ENCODE measurements at places on chromosomes 4 and X. TPM values are rescaled to one million over a fixed set of nuclear protein-coding genes. Genes with fewer than 3 reads are reported as not detected.

GRCh38 chrX:2875798-2876399 lies 47.2 kb downstream of the GYG2 start:
- no peak for DNase-seq

DNA sequence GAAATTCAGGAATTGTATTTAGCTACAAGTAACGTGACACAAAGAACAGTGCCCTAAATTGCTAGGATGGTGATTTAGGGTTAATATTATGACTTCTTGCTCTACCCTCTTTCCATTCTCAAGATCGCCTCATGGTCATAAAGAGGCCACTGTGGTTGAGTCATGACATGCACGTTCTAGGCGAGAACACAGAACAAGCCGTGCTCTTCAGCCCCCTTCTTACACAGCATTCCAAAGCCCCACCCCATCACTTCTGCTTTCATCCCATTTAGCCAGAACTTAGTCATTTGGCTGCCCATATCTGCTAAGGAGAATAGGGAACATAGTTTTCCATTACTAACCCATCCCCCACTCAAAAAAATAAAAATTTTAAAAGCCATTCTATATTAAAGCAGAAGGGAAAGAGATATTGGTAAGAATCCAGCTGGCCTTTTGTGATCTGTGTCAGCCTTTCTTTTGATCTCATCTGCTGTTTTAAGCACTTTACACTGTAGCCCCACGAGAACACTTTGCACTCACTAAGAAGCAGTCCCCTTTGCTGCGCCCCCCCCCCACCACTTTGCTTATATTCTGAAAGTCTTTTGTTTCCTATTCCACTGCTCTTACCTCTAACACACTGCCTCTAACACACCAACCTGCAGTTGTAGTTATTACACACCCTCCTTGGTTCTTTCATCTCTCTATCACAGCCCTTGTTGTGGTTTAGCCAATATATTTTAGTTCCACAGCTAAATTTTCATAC lies 28.4 kb downstream of the NPNT start:
- no peak for DNase-seq

DNA sequence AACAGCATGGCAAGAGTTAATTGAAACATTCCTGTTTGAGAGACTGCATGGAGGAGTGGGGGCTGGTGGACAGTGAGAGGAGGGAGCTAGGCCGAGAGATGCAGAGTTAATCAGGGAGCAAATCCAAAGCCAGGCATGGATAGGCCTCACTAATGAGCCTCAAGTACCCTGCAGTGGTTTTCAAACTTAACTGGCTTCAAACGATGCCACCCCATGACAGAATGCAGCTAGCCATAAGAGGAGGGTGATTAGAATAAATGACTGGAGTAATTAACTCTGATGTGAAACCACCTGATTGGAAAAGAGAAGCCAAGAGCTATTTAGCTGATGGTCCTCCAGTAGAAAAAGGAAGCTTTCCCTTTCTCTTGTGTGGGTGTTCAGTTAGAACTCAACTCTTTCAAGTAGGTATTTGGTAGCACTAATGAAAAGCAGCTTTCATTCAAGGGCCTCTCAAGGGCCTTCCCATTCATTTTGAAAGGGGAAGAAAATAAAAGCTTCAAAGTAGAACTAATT lies 215.4 kb upstream of the MAB21L2 start:
- DNase-seq, result peak; percentile 26

DNA sequence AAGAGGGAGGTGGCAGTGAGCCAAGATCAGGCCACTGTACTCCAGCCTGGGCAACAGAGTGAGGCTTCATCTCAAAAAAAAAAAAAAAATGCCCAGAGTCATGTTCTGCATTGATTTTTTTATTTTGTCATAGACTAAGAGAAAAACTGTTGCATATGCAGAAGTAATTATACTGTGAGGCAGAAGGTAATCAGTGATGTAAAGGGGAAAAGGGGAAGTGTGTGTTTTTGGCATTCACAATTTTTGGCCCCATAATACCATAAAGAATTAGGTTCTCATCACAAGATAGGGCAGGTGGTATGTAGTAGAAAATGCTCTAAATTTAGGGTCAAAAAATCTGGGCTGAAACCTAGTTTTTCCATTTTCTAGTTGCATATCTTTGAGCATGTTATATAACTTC lies 47.3 kb upstream of the GAB1 start:
- no peak for DNase-seq

DNA sequence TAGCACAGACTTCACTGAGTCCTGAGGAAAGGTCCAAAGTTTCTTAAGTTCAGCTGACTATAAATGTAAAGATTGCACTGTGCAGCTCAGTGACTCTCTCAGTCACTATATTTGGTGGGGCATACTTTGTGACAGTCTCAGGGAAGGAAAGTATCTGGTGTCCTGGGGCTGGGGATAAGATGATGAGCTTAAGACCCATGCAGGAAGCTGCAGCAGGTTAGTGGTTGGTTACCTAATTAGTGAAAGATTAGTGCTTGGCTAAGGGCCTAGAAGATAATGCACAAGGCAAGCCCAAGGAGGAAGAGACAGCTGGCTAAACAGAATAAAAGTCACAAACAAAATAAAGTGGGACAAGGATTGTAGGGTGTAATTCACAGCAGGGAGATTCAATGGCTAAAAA lies 25.4 kb upstream of the SLITRK4 start:
- no peak for DNase-seq

- no peak for DNase-seq
Observed at GRCh38 chr4:3713817-3714641, 52.2 kb upstream of the ADRA2C start.

DNA sequence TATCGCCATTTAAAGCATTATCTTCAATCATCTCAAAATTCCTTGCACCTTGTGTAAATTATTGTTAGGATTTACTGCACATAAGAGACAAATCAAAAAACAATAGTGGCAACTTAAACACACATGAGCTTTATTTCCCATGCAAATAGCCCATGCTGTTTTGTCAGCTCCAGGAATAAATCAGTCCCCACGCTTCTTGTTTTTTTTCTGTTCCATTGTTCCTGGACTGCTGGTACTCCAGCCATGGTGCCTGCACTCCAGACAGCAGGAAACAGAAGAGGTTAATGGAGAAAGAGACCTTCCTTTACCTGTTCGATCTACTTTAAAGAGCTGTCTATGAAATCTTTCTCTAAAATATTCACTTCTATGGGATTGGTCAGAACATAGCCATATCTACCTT lies 1515.7 kb upstream of the TENM3 start:
- no peak for DNase-seq

- no peak for DNase-seq
Observed at GRCh38 chrX:97016106-97016505, 132.4 kb downstream of the RPA4 start.

GRCh38 chr4:53923921-53924320 lies 140.5 kb downstream of the CHIC2 start:
- DNase-seq, result no peak

GRCh38 chrX:8424912-8425311 lies 39.7 kb upstream of the VCX3B start:
- DNase-seq, result no peak

GRCh38 chr4:88101165-88101564 lies 57.3 kb downstream of the ABCG2 start:
- DNase-seq, result no peak

DNA sequence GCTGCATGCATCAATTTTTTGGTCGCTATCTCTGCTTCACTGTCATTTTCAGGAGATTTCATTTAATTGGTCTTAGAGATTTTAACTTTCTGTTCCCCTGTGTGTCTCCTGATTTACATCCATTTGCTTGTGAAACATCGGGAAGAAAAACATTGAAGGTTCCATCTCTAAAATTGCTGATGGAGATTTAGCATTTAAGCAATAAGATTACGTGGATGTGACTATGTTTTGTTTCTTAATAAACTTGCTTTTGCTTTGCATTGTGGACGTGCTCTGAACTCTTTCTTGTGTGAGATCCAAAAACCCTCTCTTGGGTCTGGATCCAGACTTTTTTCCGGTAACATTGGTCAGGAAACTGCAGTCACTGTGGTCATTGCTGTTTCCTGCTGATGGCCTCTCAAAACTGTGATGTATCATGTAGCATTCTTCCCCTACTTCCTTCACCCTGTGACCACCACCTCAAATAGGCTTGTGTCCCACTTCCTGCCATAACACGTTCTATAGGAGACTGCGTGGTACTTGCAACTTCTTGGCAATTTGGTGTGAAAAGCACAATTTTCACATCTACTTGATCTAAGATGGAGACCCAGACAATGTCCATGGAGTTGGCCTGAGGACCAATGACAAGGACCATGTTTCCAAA lies 4.9 kb downstream of the CXCL2 start:
- no peak for DNase-seq

Gene GAGE13
- polyA plus RNA-seq, result not detected

Gene TMEM35A
- 0.75 TPM for polyA plus RNA-seq

Gene PRAF2
- polyA plus RNA-seq, result 47.9 TPM

Gene AMTN
- polyA plus RNA-seq, result not detected

Gene TLR10
- polyA plus RNA-seq, result 0.11 TPM

Gene SHROOM3
- 5.5 TPM for polyA plus RNA-seq

Gene DSPP
- not detected for polyA plus RNA-seq

Measured in kidney (tissue), 22 donors.